CD8-positive, alpha-beta memory T cell (primary cell): ENCODE measurements at places on chromosomes 2 and 18. TPM values are rescaled to one million over a fixed set of nuclear protein-coding genes. Genes with fewer than 3 reads are reported as not detected.

Gene KHK
- total RNA-seq = 14.5 TPM

Gene HSBP1L1
- total RNA-seq = 4.2 TPM

Gene CNTNAP5
- total RNA-seq = not detected

Gene NT5C1B
- total RNA-seq = not detected

Gene LIPG
- not detected for total RNA-seq

Gene RTKN
- total RNA-seq = 1.4 TPM

Gene KCNK3
- not detected for total RNA-seq

Gene PFN4
- not detected for total RNA-seq

Gene CEBPZ
- total RNA-seq = 100 TPM

Gene MREG
- 26.2 TPM for total RNA-seq

Gene MAPRE3
- 3.0 TPM for total RNA-seq

Gene TSGA10
- 6.4 TPM for total RNA-seq

Gene TNS1
- total RNA-seq = 1.1 TPM

Gene C2orf78
- not detected for total RNA-seq

Gene FEV
- total RNA-seq = not detected

Gene DYNAP
- not detected for total RNA-seq

Gene IL36G
- total RNA-seq = not detected

Gene PROKR1
- not detected for total RNA-seq

Gene CACNB4
- total RNA-seq = 0.18 TPM

Gene COL4A4
- total RNA-seq = not detected

Gene MOCOS
- total RNA-seq = 0.04 TPM

Gene RFTN2
- not detected for total RNA-seq

Gene GALNT13
- not detected for total RNA-seq

Gene GNAL
- total RNA-seq = 0.38 TPM

Gene MBD2
- total RNA-seq = 201 TPM

Gene RUFY4
- not detected for total RNA-seq

Gene ASAP2
- total RNA-seq = 0.15 TPM

Gene SPHKAP
- not detected for total RNA-seq

Gene OLA1
- 139 TPM for total RNA-seq

Gene LAMA1
- total RNA-seq = not detected

Gene GPR75
- total RNA-seq = 2.1 TPM
